Liver (tissue), 10 donors: ENCODE measurements at places on chromosomes 2 and 18. TPM values are rescaled to one million over a fixed set of nuclear protein-coding genes. Genes with fewer than 3 reads are reported as not detected.

GRCh38 chr18:44848644-44849335 is 168.1 kb downstream of the SETBP1 start:
- no peak for DNase-seq

Gene SPATA3
- not detected for total RNA-seq

Gene LYPD1
- total RNA-seq = 0.47 TPM

DNA sequence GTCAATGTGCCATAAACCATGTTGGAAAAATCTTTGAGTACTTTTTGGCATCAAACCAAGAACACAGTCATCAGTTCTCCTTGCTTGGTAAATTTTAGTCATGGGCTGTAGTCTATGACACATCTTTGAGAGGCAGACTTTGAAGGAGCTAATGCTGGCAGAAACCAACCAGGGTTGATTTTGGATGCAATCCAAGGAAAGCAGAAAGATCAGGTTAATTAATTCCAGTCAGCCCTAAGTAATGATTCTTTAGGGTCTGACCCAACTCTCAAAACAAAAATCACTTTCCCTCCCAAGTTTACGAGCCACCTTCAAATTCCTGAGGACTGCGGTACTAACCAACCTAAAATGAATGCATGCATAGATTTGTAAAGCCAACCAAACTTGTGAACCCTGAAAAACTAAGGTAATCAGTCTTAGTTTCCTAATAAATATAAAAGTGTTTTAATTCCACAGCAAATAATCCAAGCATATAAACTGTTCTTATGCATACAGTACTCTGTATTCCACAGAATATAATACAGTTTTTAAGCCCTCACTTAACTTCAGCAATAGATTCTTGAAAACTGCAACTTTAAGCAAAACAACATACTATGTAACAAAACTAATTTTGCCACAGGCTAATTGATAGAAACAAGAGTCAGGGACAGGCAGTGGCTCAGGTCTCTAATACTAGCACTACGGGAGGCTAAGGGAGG is 22.0 kb downstream of the AP1S3 start:
- no peak for DNase-seq
